ENCODE measurements at places on chromosomes 6 and 20.

DNA sequence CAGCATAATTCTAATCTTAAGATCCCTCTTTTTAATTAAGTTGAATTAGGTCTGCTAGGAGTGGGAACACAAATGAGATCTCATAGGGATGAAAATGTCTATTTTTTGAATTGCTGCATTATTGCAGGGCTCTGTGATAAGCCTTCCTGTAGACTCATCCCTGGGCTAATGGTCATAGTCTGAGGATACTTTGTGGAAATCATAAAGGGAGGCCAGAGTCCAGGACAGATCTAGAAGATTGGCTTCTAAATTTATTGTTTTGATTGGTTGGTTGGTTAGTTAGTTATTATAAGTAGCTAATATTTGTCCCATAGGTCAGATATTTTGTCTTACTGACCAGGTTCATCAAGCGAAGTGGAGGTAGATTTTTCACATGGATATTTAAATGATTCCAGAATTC is 142.3 kb downstream of the AKAP7 start:
- no peak for DNase-seq

DNA sequence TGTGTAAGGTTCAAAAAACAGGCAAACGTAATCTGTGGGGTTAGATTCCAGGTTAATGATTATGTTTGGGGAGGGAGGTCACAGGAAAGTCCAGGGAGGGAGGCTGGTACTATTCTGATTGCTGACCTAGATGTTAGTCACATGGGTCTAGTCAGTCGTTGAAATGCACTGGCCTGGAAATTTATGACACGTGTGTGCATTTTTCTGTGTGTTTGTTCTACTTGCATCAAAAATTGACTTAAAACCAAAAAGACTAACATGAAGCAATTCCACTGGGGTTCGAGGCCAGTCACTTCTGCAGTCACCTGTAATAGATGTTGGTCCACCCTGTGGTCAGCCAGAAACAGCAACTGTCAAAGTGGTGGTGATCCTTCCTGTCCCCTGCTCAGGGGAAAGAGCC is 104.2 kb upstream of the MLN start:
- DNase-seq = no peak

DNA sequence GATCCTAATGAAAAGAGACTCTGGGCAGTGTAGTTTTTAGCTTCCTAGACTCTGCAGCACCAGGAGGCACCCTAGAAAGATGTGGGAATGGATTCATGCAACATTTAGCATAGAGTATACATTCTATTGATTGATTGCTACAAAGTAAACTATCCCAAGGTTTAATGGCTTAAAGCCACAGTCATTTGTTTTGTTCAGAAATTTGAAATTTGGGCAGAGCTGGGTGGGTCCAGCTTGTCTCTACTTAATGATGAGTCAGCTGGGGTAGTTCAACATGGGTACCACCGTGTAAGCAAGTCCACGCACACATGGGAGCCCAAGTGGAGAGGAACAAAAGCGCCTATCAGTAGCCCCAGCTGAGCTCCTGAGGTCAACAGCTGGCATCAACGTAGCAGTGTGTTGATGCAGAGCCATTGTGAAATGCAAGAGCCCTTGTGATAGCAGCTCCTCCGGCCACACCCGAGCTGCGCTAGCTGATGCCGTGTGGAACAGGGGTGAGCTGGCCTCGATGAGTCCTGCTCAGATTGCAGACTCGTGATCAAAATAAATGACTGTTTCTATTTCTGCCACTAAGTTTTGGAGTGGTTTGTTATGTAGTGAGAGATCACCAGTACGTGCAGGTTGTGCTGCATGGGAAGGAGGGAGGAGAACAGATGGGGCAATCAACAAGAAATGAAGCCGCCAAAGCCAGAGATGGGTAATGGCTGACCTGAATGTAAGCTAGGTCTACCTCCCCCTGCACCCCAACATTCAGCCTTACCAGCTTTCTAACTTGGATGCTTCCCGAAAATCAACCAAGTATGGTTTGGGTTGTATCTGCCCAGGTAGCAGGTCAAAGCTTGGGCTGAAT is 45.7 kb upstream of the TRAF3IP2 start:
- DNase-seq = no peak

DNA sequence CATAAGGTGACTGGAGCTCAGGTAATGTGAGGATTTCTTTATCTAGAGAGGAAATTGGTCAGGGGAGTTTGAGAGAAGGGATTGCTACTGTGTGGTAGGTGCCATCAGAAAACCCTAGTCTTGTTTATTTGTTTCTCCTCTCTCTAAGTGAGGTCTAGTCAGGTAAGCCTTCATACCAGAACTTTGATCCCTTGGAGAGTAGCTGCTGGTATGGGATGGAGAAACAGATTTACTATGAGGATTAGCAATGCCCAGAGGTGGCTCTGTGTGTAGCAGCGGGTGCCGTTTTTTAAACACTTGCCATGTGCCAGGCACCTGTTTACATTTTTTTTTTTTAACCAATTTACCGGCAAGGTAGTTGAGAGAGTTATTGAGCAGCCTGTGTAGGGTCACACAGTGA is 19.5 kb downstream of the CMTR1 start:
- DNase-seq = no peak

GRCh38 chr6:166712286-166713228 is 85.5 kb upstream of the RPS6KA2 start:
- no peak for DNase-seq

- DNase-seq = no peak
Measured at GRCh38 chr6:150596439-150596838, 3.2 kb upstream of the PLEKHG1 start.

GRCh38 chr6:129105793-129106192 is 222.9 kb downstream of the LAMA2 start:
- DNase-seq = no peak

DNA sequence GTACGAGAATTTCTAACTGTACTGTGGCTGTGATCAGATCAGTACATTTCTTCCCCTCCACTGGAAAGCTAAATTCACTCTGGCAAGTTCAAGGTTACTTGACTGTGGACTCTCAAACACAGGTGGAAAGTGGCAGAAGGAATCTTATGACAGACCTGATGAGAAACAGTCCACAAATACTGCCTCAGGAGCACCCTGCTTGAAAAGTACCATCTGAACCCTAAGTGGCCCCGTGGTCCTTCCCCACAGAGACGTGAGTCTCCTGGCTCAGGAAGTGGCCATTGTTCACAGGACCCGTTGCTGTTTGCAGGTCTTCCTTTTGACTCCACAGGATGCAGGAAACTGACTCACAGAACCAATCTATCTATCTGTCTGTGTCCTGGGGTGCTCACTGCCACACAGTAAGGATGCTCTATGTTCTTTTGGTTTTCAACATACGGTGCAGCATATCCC is 47.5 kb upstream of the NHSL1 start:
- DNase-seq = no peak

GRCh38 chr6:47132724-47133123 is 90.6 kb upstream of the ADGRF1 start:
- no peak for DNase-seq

- no peak for DNase-seq
Measured at GRCh38 chr6:161138543-161139303, 135.1 kb downstream of the AGPAT4 start.

GRCh38 chr6:21067521-21067920 is 526.0 kb upstream of the SOX4 start:
- no peak for DNase-seq

DNA sequence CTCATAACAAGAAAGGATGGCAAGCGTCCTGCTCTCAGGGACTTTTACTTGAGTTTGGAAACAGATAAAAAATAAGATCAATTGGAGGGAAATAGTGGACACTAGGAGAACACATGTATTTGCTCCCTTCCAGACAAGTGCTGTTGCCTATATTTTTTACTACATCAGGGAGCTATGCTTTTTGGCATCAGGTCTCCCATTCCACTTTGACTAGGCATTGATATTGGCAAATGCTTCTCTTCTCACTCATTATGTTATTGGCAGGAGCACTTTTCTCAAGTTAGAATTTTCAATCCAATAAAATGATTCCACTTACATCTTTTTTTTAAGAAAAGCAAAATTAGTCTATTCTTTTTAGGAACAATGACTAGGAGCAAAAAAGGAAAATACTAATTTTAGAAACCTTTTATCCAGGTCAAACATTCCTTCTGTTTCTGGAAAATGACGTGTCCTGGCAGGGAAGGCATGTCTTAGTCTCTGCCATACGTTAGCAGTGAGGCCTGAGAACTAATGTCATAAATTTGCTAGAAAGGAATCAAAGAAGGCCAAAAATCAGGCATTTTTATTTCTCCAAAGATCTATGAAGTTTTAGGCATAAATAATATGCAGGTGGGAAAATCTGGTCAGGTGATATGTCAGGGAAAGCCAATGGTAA is 21.4 kb downstream of the BCAS1 start:
- DNase-seq = no peak

- DNase-seq = no peak
Measured at GRCh38 chr6:116472706-116473105, 11.5 kb downstream of the CALHM6 start.

- no peak for DNase-seq
Measured at GRCh38 chr6:106124437-106125430, 38.6 kb downstream of the PRDM1 start.

GRCh38 chr20:23520185-23520584 is 29.3 kb downstream of the CST8 start:
- DNase-seq = no peak

Measured in activated T-cell treated with anti-CD3 and anti-CD28 coated beads, Interleukin-2, amount 50 U/mL, for 1 hour (primary cell).